Activated CD8-positive, alpha-beta memory T cell treated with anti-CD3 and anti-CD28 coated beads, Interleukin-2, amount 50 U/mL, for 48 hours (primary cell): ENCODE measurements at places on chromosomes 5 and 9.

DNA sequence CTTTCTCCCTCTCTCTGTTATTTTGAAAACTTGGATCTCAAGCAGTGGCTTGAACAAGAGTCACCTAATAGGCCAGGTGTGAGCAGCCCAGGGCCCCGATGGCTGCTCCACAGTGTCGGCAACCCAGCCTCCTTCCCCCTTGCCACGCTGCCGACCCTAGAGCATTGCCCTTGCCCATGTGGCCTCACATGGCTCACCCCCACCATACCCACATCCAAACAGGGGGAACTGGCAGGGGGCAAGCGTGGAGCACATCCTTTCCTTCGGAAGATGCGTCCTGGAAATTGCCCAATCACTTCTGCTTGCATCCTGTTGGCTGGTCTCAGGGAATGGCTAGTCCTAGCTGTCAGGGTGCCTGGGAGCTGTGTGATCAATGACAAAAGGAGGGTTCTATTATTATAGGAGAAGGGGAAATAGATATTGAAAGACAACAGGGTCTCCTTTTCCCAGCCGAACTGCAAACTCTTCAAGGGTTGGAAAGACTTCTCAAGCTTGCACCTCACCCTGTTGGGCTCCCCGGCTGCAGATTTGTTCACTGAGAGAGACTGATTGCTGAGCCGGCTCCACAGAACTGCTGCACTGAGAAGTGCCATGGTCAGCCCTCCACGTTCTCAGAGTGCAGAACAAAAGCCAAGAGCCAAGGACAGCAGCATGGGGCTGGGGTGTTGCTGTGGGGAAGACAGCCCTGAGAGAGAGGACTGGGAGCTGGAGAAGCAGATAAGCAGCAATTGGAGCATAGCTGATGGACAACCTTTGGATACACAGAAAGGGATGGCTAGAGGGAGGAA, 8.3 kb upstream of the TIFAB start:
- no peak for DNase-seq

DNA sequence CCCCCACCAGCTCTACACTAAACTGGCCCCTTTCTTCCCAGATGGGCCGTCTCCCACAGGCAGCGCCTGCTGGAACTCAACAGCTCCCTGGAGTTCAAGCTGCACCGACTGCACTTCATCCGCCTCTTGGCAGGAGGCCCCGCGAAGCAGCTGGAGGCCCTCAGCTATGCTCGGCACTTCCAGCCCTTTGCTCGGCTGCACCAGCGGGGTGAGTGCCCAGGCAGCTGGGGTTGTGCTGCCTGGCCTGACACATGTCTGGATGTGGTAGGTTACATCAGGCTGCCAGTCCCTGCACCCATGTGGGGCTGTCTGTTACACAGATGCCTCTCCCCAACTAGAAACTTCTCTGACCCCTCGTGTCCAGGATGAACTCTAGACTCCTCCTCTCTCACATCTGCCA, 9.8 kb downstream of the NHP2 start:
- no peak for DNase-seq

DNA sequence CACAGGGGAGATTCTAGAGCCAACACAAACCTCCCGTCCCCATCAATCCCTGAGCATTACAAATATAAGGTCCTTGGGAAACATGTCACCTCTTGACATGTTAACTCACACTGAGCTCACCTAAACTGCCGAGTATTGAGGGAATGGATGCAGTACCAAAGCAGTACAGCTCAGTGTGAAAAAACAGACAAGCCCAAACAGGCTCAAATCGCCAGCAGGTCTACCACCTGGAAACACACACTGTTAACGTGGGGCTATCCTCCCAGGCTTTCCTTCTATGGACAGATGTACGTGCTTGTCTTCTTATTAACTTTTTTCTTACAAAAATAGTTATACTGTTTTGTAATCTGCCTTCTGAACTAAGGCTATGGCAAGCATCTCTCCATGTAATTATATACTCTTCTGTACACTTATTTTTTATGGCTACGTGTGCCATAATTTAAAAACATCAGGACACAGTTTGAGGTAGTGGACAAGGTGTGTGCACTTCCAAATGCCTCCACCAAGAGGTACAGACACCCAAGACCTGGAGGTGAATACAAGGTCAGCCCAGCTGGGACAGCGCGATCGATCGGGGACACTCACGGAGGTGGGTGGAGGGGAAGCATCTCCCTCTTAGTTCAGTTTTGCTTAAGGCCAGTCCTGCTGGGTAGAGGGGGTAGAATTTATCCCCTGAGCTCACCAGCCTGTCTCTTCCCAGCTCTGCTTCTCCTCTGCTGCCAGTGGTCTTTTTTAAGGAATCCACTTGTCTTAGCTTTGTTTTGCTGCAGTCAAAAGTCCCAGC, 76.5 kb downstream of the DAP start:
- no peak for DNase-seq

DNA sequence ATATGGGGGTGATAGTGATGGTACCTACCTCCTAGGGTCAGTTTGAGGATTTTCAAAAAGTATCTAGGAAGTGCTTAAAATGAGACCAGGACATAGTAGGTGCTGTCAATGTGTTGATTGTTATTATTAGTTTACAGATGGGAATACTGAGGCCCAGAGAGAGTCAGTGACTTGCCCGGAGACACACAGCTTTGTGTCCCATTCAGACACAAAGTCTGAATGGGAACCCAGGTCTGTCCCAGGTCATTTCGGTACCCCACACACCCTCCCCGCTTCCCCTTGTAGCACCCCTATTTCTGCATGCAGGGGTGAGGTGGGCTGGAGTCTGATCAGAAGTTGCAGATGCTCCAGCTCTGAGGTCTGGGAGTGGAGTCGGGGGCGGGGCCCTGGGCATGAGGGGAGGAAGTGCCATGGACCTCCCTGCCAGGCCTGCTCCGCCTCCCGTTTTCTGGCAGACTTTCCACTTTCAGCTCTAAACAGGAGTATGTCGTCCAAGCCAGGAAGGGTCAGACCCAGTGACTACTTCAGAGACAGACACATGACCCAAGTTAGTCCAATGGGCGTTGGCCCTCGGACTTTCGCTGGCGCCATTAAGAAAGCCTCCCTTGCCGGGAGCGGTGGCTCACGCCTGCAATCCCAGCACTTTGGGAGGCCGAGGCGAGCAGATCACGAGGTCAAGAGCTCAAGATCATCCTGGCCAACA, 3.2 kb upstream of the DBN1 start:
- DNase-seq: no peak

GRCh38 chr5:147887930-147888329, 9.4 kb downstream of the SCGB3A2 start:
- no peak for DNase-seq
